ENCODE measurements at places on chromosomes 7 and 10.

- no peak for DNase-seq
Measured at GRCh38 chr10:22658745-22659410, 55.5 kb downstream of the PIP4K2A start.

GRCh38 chr10:49393757-49394156, 2.1 kb downstream of the DRGX start:
- DNase-seq: no peak

DNA sequence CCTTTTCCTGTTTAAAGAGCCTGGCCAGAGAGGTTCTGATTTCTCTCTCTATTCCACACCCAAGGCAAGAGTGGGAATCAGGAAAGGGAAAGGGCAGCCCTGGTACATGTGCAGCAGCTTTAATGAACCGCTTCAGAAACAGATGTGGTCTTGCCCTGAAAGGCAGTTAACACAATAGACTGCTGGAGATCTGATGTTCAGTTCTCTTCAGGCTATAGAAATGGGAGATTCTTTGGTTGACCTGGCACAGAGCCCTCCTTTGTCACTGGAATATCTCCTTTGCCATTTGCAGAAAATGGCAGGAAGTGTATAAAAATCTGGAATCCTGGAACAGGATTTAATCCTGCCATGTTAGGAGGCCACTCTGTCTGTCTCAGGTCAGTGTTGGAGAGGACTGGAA, 36.3 kb upstream of the EXOC6 start:
- DNase-seq: no peak

GRCh38 chr7:123621707-123622106, 20.1 kb downstream of the ASB15 start:
- no peak for DNase-seq

DNA sequence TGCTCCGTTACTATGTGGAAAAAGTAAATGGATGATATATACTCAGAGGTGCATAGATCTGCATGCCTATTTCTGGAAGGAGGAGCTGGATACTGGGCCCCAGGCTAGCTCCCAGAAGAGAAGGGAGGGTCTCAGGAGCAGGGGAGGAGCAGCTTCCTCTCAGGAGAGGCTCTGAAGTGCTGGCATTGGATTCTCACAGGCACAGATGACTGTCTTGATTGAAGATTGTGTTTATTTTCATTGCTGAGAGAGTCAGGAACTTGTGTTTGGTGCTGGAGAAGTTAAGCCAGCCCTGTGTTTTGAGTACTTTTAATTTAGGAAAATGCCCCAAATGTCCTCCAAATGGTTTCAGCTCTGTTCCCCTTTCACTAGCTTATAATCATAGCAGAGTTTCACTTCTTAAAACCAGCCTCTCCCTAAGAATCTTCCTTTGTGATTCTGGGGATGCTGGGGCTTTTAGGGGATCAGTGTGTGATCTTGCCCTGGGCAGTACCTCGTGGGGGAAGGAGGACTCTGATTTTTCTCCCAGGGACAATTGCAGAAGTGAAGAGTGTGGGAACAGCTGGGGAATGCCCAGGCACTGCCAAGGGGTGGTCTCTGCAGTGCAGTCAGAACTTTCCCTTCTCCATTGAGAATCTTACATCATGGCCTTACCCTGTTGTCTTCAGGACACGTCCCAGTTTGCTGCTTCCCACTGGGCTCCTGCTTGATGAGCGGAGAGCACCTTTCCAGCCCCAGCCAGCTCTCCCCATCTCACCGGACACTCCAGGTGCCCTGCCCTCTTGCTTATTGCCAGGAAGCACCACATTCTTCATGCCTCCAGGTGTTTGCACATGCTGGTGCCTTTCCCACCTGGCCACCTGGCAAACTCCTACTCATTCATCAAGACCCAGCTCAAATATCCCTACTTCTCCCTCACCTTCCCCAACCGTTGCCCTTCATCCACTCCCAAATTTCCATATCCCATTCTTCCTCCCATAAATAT, 102.8 kb downstream of the ARHGAP22 start:
- peak; percentile 21 for DNase-seq
